NB4 (cell line): ENCODE measurements at places on chromosomes 3 and 15.

DNA sequence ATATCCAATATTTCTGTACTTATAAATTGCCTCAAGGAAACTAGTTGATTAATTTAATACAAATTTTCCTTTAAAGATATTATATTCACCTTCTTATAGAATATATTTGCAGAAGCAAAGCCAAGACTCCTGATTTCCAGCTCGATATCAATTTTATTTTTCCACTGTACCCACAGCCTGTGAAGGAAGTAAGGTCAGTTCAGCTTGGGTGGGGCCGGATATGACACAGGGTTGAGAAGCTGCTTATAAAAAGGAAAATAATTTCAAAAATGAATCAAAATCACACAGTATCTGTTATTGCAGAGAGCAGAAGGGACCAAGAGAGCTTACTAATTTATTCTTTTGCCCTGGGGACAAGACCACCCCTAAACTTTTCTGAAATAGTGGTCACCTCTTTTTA is 491.4 kb downstream of the TUSC7 start:
- DNase-seq = no peak

GRCh38 chr15:29805043-29805707 is 17.1 kb downstream of the TJP1 start:
- no peak for DNase-seq

GRCh38 chr15:63202861-63203260 is 13.5 kb downstream of the RAB8B start:
- DNase-seq = no peak

DNA sequence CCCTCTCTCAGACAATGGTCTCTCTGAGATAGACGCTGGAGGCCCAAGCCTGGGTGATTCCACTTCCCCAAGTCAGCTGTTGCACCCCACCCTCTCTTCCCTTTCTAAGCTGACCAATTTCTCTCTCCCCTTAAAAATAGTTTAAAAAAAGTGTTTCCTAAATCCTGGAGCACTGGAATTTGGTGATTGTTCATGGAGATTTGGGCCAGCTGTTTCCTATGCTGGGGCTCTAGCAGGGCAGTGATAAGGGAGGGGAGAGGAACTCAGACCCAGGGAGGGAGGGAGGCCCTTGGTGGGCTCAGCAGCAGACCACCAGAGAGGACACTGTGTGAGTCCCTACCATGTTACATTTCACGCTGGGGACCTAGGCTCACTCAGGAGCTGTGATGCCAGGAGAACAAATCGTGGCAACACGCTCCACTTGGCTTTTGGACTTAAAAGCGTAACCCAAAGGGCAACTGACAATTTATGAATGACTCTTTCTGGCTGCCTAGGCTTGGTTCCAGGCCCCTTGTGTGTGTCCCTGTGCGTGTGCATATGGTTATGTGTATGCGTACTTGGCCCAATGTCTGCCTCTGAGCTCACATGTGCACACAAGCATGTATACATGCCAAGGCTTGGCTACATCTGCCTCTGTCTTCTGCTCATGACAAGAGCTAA is 59.8 kb upstream of the INSYN1 start:
- DNase-seq = no peak

DNA sequence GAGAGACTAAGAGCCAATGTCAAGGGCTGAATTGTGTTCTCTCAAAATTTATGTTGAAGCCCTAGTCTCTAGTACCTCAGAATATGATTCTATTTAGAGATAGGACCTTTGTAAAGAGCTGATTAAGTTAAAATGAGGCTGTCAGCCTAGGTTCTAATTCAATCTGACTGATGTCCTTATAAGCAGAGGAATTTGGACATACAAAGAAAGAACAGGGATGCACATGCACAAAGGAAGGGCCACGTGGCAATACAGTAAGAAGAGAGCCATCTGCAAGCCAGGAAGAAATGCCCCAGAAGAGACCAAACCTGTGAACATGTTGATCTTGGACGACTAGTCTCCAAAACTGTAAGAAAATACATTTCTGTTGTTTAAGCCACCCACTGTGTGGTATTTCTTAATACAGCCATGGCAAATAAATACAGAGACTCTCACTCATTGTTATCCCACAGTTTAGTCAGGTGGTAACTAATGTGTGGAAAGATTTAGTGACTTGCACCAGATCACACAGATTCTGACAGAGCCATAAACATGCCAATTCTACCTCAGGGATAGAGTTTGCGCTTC is 652.2 kb downstream of the NAALADL2 start:
- no peak for DNase-seq

DNA sequence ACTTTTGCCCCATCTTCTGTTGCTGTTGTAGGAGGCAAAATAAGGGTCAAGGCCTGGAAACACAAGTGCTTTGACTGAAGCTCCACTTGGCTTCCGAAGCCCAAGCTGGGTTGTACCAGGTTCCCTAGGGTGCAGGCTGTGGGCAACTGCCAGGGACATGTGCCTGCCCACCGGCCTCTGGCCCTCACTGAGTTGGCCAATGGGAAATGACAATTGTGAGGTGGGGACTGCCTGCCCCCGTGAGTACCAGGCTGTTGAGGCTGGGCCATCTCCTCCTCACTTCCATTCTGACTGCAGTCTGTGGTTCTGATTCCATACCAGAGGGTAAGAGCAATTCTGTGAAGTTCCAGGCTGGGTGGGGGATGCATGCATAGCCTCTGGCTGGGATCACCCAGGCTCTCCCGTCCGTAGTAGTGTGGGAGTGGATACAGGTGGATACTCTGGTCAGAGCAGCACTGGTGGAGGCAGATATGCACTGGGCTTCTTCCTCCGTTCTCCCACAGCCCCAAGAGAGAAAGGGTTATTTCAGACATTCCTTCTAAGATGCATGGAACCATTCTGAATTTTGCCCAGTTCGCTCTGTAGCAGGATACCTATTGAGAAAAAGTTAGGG is at the start of gene ADIPOQ:
TSS of gene ADIPOQ (plus strand) at position 285 of the 613 bp plus-strand sequence. CDS start 10,349 bp downstream, outside the sequence.
- DNase-seq = no peak
